ENCODE measurements at places on chromosomes 13 and 19.

DNA sequence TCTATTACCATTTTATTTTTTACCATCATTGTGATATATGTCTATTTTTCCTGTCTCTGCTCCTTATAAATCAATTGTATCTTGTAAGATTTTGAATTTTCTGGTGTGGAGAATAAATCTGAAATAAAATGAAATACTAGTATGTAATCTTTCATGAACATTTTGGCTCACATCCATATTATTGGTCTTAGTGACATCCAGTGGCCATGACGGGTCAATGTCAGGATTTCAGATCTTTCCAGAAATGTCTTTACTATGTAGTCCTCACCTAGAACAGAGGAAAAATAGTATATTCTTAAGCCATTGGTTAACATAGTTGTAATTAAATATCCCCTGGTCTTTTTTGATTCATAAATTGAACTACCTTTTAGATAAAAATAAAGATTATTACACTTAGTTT, 109.8 kb upstream of the GPC6 start:
- no peak for DNase-seq

GRCh38 chr13:93784191-93784590, 557.6 kb downstream of the GPC6 start:
- no peak for DNase-seq

DNA sequence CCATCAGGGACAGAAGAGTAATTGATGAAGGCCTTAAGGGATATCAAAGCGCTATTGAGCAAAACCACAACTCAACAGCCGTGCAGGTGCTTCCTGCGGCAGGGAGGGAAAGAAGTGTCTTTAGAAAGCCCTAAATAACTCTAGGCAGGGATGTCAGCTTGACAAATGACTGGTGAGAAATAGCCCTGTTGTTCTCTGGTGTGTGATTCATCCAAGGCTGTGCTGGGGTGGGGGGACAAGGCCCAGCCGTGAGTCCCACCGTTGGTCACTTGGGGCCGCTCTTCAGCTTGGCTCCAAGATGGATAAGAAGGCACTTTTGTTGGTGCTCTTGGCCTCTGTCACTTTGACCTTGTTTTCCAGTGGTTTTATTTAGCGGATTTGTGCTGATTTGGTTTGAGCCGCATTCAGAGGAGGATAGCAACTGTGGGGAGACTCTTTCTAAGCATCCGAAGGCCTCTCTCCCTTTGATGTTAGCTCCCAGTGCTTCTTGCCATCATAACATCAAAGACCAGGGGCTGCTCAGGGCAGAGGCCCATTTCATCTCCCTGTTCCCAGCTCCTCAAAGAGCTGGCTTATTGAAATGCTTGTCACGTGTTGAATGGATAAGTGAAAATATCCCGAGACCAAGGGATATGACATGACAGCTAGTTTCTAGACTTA, 130.3 kb upstream of the SERP2 start:
- DNase-seq: no peak

DNA sequence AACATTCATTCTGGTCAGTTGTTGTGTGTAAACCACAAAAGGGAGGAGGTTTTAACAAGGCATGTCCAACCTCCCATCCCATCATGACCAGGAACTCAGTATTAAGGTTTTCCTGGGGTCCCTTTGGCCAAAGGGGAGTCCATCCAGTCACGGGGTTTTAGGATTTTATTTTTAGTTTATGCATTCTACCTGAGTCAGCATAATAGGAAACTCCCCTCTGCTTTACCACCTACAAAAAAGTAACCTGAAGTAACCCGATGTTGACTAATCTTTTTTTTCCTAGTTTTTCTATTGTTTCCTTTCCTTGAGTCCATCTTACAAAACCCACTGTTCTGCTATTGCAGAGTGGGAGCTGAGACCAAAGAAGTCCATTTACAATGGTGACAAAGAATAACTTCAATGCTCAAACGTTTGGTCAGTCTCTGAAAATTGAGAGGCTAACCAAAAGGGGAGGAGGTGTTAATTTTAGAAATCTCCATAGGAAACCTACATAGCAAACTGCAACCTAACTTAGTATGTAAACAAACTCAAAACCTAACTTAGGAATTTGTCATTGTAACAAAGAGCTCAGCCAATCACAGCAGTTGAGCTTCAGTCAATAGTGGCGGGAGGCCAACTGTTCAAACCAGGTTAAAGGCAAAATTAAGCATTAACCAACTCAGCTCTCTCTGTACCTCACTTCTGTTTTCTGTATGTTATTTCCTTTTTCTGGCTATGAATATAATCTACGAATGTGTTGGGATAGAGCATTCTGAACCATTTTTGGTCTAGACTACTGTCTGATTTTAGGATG, 1954.1 kb downstream of the PCDH9 start:
- DNase-seq: no peak

GRCh38 chr19:41691268-41691970, 3.3 kb upstream of the CEACAM7 start:
- DNase-seq: peak; percentile 7

DNA sequence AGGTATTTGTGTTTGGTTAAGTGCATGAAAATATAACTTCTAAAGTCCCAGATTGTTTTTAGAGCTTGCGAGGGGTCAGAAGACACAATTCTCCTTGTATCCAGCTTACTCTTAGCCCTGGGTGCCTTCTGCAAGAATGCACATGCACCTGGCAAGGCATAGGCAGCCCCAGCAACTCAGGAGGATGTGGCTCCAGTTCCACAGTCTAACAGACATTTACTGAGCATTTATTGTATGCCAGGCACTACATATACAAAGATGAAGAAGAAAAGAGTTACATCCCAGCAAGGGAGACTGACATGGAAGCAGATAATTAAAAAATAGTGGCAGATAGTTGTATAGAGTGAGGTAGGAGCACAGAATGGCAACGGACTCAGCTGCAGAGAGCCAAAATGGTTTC, 101.1 kb upstream of the FRY start:
- DNase-seq: no peak

GRCh38 chr19:50803633-50804419, 13.6 kb downstream of the ACP4 start:
- no peak for DNase-seq
